GM23248 (cell line): ENCODE measurements at places on chromosomes 4 and X.

DNA sequence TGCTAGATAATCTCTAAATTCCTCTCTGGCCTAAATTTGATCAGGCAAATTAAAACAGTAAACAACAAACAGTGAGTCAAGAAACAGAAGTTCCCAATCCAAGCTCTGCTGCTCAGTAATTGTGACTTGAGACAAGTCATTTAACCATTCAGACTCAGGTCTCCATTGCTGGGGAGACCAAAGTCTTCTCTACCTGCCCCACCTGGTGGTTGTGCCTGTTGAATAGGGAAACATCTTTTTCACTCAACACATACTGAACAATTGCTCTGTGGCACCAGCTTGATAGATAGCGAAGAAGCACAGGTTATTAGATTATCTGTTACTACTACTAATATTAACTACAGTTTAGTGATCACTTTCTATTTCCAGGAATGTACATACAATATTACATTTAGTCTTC is 112.1 kb upstream of the EOLA2 start:
- no peak for DNase-seq

DNA sequence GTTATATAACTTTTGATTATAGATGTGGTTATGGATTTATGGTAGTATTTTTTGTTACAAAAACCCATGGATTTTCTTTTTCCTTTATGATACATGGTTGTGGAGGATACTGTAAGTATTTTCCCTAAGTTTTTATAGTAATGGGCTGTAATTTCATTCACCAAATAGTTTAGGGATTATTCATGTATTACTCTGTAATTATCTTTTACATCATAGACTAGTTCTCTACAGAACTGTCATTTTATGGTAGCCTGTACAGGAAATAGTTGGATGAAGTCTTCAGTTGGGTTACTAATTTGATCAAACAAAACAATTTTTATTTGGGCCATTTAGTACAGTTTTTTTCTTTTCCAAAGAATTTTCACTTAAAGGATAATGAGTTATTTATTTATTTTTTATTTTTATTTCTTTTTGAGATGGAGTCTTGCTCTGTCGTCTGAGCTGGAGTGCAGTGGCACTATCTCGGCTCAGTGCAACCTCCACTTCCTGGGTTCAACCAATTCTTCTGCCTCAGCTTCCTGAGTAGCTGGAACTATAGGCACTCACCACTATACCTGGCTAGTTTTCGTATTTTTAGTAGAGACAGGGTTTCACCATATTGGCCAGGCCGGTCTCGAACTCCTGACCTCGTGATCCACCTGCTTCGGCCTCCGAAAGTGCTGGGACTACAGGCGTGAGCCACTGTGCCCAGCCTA is 42.1 kb downstream of the RBPJ start:
- DNase-seq = peak; percentile 50

DNA sequence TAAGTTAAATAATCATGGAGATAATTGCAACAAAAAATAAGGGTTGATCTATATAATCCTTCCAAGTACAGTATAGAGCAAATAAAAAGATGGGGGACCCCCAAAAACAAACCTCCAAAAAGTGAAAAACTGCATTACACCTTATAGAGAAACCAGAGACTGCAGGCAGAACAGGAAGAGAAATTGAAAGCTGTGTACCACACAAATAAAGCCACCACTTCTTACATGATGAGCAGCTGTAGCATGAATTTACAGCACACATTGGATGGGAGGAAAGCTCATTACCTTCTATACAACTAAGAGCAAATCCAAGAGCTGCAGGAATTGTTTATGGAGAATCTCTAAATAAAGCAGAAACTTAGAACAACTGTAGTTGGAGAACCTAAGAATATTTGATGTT is 152.4 kb upstream of the PDE5A start:
- no peak for DNase-seq

- peak; percentile 95 for DNase-seq
These were observed 172 bp upstream of the HSPA4L start for GRCh38 chr4:127782025-127782274.

GRCh38 chrX:15903186-15903681 is 48.6 kb upstream of the AP1S2 start:
- DNase-seq = no peak

- DNase-seq = no peak
These were observed 218.9 kb upstream of the PPP1R2C start for GRCh38 chrX:42996861-42997260.

DNA sequence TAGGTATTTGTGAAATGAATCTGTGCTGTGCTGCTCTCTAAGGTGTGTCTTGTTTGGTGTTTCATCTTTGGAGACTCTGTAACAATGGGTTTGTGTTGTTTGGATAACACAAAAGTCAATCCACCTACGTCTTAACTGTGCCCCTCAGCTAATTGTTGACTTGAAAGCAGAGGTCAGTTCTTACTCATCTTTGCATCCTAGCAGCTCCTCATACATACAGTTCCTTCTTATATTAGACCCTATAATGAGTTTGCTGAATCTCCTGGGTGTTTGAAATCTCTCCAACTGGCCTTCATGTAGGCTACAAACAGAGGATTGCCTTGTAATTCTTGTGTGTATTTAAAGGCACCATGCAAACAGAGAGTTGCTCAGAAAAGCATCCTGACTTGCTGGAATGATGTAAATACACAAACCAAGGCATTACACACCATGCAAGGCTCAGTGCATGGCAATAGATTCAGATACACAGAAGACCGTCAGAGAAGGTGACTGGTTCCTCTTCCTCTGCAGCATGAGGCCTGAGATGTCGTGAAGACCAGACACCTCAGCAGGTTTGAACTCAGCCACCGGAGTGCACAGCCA is 220.0 kb upstream of the JADE1 start:
- DNase-seq = no peak
